Lung microvascular endothelial cell (primary cell): ENCODE measurements at places on chromosomes 12 and 14.

- DNase-seq: no peak
These were observed 1808.9 kb upstream of the SEL1L start for GRCh38 chr14:83342590-83342989.

GRCh38 chr14:33186656-33187055 lies 248.0 kb downstream of the NPAS3 start:
- DNase-seq: no peak

DNA sequence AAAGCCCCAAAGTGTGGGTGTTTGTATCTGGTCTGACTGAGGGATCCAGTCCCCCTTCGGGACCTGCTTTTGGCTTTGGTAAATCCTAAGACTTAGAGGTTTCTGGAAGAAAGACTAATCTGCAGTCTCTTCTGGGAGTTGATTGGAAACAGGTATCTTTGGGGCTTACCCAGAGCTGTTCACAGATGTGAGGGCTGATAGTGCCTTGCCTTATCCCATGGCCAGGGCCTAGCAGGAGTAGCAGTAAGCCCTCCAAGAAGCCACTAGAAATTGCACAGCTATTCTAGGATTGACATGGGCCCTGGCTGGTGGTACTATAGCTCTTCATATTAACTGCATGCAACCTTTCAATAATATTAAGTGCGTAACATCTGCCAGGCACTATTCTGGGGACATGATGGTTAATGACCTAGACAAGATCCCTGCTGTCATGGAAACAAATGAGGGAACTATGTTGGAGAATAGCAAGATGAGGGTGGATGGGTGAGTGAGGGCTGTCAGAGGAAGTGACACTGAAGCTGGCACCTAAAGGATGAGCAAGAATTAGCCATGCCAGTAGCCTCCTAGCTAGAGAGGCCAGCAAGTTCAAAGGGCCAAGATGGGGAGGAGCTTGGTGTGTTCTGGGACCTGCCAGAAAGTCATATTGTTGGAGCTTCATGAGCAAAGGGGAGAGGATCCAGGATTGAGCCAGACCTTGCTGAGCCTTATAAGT lies 71.7 kb downstream of the CRADD start:
- no peak for DNase-seq

- DNase-seq: no peak
These were observed 37.3 kb downstream of the MGST1 start for GRCh38 chr12:16384732-16385131.

DNA sequence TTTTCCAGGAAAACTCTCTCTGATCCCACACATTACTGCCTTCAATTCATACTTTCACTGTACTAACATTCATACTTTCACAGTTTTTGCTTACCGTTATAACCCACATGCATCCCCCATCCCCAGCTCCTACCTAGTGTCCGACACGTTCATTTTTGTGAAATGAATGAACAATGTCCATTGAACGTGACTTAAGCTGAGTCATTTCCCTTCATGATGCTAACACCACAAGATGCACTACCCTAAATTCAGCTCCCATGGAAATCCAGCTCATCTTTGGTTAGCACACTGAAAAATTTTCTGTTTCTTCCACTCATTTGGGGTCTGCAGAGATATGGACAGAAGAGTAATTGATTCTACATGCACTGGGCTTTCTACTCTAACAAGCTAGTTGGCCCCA lies 84.7 kb downstream of the GALNT4 start:
- peak; percentile 38 for DNase-seq

DNA sequence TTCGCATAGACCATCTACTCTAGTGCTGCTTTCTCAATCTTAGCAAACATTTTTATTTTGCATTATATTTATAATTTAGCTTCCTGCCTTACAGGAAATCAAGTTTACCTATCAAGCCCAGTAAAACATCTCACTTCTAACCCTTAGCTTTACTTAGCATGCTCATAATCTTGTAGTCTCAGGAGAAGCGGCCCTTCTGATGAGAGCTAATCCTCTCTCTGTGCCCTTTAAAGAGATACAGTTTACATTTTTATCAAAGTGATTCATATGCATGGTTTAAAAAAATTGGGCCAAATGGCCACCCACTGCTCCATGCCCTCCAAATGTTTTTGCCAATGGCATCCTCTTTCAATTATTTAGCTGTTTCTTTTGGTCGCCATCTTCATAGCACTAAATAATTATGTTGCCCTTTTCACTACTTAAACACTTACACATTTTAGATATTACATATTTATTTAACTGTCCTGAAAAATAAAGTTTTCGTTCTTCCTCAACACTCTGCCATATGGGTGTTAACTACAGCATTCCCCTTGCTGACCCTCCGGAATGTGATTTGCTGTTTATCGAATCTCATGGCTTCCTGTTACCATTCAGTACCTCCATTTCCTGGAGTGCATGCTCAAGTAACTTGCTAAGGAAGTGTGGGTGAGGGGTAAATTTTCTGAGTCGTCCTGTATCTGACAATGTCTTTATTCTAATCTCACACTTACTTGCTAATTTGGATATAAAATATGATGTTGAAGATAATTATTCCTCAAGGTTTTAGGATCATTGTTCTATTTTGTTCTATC lies 29.3 kb downstream of the YLPM1 start:
- DNase-seq: peak; percentile 40

DNA sequence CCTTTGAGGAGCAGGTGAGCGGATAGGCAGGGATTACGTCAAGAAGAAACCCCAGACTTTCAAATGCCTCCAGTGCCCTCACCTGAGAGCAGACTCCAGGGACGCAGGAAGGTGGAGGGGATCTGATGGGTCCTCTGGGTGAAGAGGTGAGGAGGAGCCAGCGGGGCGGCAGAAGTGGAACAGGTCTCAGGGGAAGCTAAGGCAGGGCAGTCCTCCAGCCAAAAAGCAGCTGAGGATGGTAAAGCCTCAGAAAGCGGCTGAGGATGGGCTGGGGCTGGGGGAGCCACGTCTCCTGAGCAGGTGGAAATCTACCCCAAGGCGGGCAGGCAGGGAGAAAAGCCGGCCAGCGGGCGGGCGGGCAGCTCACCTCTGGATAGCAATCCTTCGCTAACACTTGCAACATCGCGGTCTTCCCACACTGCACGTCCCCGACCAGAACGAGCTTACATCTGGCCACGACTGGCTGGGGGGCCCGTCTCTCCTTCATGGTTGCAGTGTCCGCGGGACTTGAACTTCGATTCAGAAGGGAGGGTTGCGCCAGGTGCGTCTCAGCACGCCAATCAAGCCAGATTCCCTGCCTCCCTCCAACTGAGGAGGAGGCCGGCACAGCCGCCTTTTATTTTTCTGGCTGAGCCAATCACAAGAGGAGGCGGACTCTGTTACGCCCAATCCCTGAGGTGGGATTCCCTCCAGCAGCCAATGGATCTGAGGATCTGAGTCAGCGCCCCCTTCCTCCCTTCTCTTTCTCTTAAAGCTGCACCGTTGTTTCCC lies at the start of gene RND1:
Gene RND1, minus strand, starts transcription at position 590 of the 771 bp plus-strand sequence. Its CDS starts 103 bp downstream, at position 487.
- peak; percentile 95 for DNase-seq

- DNase-seq: no peak
These were observed 181.2 kb downstream of the PRKCH start for GRCh38 chr14:61502459-61503093.

DNA sequence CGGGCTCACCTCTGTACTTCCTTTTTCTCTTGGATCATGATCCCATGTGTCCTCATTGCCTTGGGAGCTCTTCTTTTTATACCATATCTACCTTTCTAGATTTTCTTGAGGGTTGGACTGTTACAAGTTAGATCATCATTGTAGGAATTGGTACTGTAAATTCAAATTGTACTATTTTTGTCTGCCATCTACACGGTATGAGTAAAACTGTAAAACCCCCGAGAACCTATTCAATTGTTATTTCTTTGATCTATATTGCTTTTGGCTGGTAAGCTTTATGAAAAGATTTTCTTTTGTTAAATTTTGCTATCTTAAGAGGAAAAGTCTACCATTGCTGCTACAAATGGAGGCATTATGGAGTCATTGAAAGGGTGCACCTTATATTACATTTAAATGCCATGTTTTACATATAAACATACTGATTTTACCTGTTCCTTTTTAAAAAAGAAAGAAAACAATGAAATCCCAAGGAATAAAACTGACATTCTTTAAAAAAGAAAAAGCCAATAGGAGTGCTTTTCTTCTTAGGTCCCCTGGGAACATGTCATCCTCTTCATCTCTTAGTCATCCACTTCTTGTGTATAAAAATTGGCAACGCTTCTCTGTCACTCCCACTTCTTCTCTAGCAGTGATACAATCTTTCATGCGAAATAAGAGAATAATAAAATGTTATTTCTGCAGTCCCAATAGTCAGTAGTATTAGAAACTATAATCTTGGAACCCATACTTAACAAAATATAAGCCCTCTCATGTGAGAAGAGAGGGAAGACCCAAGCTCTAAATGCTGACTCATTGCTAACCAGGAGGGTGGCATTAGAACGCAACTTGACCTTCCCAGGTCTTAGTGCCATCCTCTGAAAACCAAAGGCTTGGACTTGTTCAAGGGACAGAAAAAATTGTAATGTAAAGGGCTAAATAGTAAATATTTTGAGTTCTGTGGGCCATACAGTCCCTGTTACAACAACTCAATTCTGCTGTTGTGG lies 20.4 kb downstream of the RGS6 start:
- no peak for DNase-seq

DNA sequence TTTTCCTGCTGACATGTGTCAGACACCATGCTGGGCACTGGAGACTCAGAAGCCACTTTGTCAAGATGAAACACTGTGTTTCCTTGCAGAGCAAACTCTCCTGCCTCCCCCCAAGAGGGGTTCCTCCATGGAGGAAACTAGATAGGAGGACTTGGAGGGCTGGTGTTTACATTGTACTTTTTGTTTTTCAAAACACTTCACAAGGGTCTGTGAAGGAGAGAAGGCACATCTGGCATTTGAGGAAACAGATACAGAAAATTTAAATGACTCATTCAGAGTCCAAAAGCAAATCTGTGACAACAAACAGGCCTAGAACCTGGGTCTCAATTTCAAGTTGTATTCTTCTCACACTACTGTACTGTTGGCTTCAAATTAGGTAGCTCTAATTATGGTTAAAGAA lies 6.7 kb upstream of the CDKL1 start:
- DNase-seq: peak; percentile 81

DNA sequence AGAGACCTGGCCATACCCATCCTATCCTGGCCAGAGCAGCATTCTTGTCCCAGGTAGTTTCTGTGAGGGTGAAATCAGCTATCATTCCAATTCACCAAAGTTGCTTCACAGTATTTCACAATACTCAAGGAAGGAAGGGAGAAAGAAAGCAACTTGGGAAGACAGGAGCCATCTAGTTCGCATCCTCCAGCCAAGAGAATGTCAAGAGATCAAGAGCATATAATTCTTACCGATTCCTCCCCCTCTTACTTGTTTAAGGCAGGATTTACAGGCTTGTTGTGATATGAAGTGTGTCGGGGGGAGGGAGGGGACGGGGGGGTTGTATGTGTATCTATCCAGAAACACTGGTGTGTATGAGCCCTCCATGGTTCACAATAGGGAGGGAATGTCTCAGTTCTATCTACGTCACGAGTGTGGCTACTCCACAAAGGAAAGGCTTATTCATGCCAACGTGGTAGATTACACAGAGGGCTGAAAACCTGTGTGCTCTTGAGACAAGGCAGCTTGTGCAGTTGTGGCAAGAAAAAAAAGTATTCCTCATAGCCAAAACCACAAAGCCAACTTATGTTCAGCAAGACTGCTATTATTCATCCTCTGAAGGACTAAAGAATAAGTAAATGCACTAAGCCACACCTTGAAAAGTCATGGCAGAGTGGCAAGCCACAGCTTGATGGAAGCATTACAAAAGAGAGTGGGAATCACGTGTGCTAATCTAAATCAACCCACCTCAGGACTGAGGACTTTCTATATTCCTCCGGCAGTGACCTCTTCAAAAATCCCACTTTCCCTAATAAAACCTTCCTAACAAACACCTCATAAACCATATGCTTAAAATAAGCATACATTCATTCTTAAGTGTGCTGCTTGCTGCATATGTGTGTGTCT lies 35.0 kb downstream of the CORO1C start:
- no peak for DNase-seq

- DNase-seq: no peak
These were observed 21.7 kb downstream of the ZDHHC22 start for GRCh38 chr14:77119851-77120250.

- no peak for DNase-seq
These were observed 63.1 kb downstream of the B4GALNT3 start for GRCh38 chr12:522692-523378.

DNA sequence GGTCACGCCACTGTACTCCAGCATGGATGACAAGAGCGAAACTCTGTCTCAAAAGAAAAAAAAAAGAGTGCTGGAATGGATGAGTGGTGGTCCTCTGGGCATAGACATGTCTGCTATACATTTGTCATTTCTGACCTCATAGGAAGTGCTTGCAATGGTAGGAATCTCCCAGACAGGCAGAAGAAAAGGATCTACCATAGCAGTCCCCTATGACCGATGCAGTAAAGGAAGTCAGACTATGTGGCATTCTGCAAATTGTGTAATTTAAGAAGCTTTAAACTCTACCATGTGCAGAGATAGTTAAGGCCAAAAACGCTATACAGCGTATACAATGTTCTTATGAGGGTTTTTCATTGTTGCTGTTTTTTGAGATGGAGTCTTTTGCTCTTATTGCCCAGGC lies 24.7 kb upstream of the RAP1B start:
- no peak for DNase-seq

DNA sequence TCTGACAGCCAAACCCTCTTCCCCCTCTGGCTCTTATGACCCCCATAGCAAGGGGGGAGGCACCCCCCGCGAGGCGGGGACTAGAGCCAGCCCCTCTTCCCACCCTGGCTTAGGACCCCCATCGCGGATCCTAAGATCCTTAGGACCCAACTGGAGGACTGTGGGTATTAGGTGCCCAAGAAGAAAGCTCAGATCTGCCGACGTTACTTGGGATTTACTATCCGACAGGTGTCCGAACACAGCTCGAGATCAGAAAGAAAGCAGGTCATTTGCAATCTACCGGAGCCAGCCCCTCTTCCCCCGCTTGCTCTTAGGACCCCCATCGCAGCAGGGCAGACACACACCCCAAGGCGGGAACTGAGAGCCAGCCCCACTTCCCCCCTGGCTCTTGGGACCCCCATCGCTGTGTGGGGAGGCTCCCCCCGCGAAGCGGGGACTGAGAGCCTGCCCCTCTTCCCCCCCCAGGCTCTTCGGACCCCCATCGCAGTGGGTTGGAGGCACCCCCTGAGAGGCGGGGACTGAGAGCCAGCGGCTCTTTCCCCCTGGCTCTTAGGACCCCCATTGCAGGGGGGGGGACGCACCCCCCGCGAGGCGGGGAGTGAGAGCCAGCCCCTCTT lies 46.8 kb downstream of the DDX11 start:
- DNase-seq: no peak

GRCh38 chr12:12107678-12108077 lies 36.9 kb downstream of the BCL2L14 start:
- no peak for DNase-seq

- peak; percentile 69 for DNase-seq
These were observed 668 bp downstream of the TRIP11 start for GRCh38 chr14:92039063-92039718.

GRCh38 chr14:48390346-48390745 lies 714.9 kb upstream of the MDGA2 start:
- no peak for DNase-seq

- DNase-seq: no peak
These were observed 159.0 kb downstream of the PTPN11 start for GRCh38 chr12:112577473-112578329.

- no peak for DNase-seq
These were observed 58.5 kb downstream of the PLXNC1 start for GRCh38 chr12:94206886-94207285.
